ENCODE measurements at places on chromosomes 4 and X. TPM values are rescaled to one million over a fixed set of nuclear protein-coding genes. Genes with fewer than 3 reads are reported as not detected.

The CXCL11 gene
- 0.45 TPM for total RNA-seq

The CT45A5 gene
- not detected for total RNA-seq

DNA sequence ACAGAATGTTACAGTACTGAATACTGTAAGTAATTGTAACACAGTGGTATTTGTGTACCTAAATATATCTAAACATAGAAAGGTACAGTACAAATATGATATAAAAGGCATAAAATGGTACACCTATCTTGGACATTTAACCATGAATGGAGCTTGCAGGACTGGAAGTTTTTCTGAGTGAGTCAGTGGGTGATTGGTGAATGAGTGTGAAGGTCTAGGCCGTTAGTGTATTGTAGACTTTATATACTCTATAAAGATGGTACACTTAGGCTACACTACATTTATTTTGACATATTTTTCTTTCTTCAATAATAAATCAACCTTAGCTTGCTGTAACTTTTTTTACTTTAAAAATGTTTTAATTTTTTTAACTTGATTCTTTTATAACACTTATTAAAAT lies 422.5 kb upstream of the FSTL5 start:
- H3K4me1 ChIP-seq: no peaks in the 10 kb centered on the region
- no peaks in the 10 kb centered on the region for H3K27me3 ChIP-seq
- H3K36me3 ChIP-seq: no peaks in the 10 kb centered on the region
- H3K4me3 ChIP-seq: no peak overlapping the region

The AFAP1 gene
- 40.5 TPM for total RNA-seq

GRCh38 chr4:2931512-2932301 lies 31.5 kb downstream of the NOP14 start:
- DNase-seq: peak; percentile 86
- no peaks in the 10 kb centered on the region for H3K4me1 ChIP-seq
- no peak overlapping the region for H3K27ac ChIP-seq
- no peak overlapping the region for H3K4me3 ChIP-seq
- no peaks in the 10 kb centered on the region for H3K36me3 ChIP-seq

The NXF3 gene
- total RNA-seq: 3.1 TPM
